ENCODE measurements at places on chromosomes 3 and 15.

GRCh38 chr3:18216996-18217395 is 208.1 kb downstream of the SATB1 start:
- DNase-seq: no peak

- DNase-seq: no peak
Measured at GRCh38 chr15:65051266-65051665, 6.1 kb downstream of the SLC51B start.

DNA sequence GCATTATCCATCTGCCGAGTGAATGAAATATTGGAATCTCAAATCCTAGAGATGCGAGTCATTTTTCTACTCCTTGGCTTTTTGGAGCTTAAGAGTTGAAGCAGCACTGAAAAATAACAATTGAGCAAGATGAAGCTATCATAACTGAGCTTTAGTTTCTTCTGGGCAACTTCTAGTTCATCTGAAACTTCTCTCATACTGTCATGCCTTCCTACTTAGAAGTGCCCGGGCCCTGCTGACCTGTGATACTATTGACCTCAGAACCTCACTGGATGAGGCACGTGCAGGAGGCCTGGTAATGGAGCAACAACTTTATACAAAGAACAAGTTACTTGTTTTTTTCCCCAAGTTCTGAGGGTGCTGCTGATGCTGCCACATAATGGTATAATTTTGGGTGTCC is 48.5 kb upstream of the P3H2 start:
- no peak for DNase-seq

- no peak for DNase-seq
Measured at GRCh38 chr15:26970712-26971210, at the start of gene GABRG3. GABRG3 (plus strand) TSS chr15:26971181.

DNA sequence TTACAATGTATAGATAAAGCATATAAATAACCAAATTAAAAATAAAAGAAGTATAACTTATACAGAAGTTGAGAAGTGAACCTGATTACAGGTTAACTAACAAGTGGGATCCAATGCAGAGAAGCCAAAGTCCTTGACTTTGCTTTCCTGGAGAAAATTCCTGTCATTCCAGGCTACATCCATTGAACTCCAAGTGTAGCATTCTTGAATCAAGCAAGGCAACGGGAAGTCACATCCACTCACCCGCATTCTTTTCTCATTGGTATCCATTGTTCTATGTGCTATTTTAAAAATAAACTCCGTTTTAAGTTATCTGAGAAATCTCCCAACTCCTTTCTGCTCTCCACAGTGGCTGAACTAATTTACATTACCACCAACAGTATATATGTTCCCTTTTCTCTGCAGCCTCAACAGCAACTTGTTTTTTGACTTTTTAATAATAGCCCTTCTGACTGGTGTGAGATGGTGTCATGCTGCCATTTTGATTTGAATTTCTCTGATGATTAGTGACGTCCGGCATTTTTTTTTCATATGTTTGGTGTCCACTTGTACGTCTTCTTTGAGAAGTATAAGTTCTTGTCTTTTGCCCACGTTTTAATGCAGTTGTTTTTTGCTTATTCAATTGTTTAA is 534.3 kb downstream of the ROBO1 start:
- DNase-seq: no peak

GRCh38 chr3:31423482-31423881 is 109.2 kb upstream of the STT3B start:
- no peak for DNase-seq

DNA sequence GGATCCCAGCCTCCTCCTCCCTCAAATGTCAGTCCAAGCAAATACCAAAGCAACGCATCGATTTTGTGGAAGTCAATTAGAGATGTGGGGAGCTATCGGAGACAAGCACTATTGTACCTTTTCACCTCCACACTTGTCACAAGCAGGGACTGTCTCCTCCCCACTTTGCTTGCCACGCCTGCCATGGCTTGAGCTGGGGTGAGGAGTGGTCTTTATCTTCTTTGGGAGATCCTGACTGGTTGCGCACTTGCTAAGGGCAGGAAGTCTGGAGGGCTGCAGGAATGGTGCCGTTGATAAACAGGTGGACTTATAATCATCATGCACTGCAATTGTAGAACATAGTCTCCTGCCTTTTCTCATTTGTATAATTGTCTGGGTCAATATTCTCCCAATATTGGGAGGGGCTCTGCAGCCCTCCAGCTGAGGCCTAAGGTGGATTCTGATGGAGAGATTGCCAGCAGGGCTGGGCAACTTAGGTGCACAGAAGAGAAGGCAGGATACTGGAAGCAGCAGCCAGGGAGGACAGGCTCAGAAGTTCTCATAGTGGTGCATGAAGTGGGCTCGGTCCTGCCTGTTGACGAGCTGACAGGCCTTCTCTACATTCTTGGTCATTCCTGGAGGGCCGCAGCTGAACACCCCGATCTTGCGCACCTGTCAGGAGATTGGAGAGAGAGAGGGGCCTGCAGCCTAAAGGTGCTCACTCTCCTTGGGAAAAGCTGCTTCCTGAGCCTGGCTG is 20.2 kb downstream of the DUOX2 start:
- DNase-seq: no peak

GRCh38 chr3:81426826-81427577 is 334.4 kb downstream of the GBE1 start:
- no peak for DNase-seq
